ENCODE measurements at places on chromosomes 11 and 22.

GRCh38 chr11:110478410-110478809 is 48.7 kb downstream of the FDX1 start:
- DNase-seq: no peak

- peak; percentile 52 for DNase-seq
These were observed 75.3 kb downstream of the FBLN1 start for GRCh38 chr22:45577746-45578523.

- no peak for DNase-seq
These were observed 265.5 kb downstream of the CTTN start for GRCh38 chr11:70663815-70664214.

GRCh38 chr11:33860926-33861325 is 30.9 kb downstream of the LMO2 start:
- DNase-seq: no peak

DNA sequence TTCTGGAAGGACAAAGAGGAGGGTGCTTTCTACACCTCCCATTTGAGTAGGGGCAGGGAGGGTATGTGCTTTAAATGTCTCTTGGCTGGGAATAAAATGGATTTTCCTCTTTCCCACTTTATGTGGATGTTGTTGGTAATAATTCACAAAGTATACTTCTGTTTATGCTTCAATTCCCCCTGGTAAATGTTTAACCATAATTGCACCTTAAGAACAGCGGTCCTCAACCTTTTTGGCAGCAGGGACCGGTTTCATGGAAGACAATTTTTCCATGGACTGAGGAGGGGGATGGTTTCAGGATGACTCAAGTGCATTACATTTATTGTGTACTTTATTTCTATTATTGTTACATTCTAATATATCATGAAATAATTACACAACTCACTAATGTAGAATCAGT is 4.0 kb upstream of the TP53AIP1 start:
- no peak for DNase-seq

DNA sequence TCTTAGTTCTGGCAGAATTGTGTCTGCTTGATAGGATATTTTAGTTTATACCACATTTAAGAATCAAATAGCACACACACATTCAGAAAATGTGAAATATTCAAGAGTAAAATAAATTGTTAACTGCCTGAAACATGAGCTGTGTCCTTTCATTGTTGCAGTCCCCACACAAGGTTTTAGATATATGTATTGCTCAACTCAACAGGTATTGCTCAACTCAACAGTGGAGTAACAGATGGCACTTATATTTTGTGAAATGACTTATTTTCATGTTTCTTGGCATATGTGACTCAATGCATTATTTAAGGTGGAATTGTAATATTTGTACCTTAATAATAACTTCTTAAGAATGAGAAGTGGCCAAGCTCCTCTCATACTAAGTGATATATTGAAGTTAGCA is 760.3 kb downstream of the CNTN5 start:
- no peak for DNase-seq

- no peak for DNase-seq
These were observed 24.3 kb downstream of the CCDC15 start for GRCh38 chr11:124978316-124978715.

GRCh38 chr11:34033399-34033798 is 18.1 kb upstream of the CAPRIN1 start:
- DNase-seq: no peak

DNA sequence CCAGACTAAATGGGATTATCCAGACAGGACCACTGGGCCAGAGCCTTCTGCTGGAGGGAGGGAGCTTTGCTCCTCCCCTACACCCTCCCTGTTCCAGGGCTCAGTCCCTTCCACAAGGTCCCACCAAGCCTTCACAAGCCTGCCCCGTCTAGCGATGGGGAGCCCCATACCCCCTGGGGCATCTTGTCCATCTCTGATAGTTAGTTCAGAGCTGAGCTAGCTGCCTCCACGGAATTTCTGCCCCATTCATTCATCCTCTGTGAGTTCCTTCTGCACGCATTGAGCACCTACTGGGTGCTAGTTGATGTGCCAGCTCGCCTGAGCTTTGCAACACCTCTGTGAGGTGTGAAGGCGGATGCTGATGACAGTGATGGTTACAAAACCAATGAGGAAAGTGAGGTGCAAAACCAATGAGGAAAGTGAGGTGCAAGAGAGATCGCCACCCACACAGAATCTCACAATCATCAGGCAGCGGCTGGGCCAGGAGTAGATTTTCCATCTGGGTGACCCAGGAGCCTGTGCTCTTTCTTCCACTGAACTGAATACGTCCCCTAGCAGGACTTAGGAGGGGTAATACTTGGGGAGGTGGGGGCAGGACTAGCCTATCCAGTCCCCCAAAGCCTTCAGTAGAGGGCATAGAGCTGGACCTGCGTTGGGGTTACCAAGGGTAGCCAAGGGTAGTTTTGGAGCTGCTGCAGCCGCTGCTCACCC is 21.5 kb upstream of the CBX7 start:
- no peak for DNase-seq

DNA sequence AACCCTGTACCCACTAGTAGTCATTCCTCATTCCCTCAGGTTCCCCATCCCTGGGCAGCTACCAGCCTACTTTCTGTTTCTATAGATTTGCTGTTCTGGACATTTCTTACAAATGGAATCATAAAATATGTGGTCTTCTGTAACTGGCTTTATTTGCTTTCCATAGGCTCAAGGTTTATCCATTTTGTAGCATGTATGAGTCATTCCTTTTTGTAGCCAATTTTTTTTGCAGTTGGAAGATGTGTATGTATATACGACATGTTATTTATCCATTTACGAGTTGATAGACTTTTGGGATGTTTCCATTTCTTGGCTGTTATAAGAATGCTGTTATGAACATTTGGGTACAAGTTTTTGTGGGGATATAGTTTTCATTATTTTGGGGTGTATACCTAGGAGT is 130.6 kb downstream of the WNT11 start:
- no peak for DNase-seq

- no peak for DNase-seq
These were observed 140.8 kb upstream of the ZBED5 start for GRCh38 chr11:10998674-10999073.

- no peak for DNase-seq
These were observed 87.3 kb downstream of the NAT10 start for GRCh38 chr11:34192481-34193401.

DNA sequence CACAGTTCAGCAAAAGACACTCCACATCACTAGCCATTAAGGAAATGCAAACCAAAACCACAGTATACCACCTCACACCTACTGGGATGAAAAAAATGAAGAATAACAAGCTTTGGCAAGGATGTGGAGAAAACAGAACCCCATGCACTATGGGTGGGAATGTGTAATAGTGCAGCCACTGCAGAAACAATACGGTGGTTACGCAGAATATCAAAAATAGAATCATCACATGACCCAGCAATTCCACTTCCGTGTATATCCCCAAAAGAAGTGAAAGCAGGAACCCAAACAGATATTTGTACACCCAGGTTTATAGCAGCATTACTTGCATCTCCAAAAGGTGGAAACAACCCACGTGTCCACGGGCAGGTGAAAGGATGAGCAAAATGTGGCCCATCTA is 20.8 kb downstream of the CARS1 start:
- no peak for DNase-seq

- DNase-seq: no peak
These were observed 517.8 kb downstream of the MIAT start for GRCh38 chr22:27175021-27175838.

DNA sequence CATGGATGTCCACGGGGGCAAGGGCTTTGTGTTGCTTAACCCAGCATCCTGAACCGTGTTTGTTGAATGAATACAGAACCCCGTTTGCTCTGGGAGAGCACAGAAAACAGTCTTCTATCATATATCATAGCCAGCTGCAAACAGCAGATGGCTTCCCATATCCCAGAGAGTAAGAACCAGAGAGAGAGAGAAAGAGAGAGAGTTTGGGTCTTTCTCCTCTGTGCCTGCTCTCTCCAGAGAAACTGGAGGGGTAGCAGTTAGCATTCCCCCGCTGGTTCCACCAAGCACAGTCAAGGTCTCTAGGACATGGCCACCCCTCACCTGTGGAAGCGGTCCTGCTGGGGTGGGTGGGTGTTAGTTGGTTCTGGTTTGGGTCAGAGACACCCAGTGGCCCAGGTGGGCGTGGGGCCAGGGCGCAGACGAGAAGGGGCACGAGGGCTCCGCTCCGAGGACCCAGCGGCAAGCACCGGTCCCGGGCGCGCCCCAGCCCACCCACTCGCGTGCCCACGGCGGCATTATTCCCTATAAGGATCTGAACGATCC is 440 bp upstream of the TIMP3 start:
- no peak for DNase-seq
